Left kidney (tissue), 8 donors: ENCODE measurements at places on chromosomes 2 and 18.
A peak's percentile ranks its signal among the peaks of the same experiment; 100 is the strongest.

DNA sequence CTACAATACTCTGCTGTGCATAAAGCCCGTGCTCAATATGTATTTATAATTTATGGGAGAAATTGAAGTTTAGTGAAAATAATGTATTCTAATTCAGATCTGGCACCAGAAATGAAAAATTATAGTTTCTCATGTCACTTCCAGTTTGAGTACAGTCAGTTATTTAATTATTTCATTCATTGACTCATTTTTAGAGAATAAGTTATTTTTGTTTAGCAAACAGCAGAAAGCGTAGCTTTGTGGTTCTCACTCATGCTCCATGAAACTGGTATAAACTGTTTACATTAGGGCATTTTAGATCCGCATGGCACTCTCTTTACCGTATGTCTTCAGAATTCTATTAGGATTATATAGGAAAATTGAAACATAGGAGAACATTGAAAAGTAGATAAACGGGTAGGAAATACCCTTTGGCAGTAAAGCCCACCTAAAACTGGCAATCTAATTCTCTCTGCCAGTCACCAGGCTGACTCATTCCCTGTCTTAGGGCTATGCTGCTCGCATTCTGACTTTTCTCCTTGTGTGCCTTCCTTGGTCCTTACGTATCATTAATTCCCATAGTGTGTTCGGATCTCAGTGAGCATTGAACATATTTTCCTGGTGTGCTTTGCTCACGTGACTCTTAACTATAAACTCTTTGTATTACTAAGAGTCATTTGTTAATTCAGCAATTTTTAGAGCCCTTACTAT lies 106.0 kb downstream of the ZNF236 start:
- DNase-seq: no peak

GRCh38 chr2:29443627-29444026 lies 328.4 kb downstream of the CLIP4 start:
- DNase-seq: no peak

DNA sequence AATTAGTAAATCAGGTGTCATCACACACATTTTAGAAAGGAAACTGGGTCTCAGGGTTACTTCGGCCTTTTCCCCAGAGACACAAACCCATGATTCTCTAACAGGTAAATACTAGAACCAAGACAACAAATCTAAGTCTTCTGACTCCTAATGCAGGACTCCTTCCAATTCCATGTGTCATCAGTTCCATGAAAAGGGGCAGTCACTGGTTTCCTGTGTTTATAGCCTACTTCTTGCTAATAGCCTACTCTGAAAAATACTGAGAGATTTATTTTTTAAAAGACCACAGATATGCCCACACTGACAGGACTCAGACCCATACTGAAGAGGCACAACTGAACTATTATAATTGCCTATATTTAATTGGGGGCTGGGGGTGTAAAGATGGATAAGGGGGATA lies 33.0 kb downstream of the RAB1A start:
- DNase-seq: no peak

GRCh38 chr2:55883357-55883756 lies 40.2 kb downstream of the EFEMP1 start:
- no peak for DNase-seq

- DNase-seq: no peak
Measured at GRCh38 chr2:38659115-38659514, 6.8 kb upstream of the GALM start.

DNA sequence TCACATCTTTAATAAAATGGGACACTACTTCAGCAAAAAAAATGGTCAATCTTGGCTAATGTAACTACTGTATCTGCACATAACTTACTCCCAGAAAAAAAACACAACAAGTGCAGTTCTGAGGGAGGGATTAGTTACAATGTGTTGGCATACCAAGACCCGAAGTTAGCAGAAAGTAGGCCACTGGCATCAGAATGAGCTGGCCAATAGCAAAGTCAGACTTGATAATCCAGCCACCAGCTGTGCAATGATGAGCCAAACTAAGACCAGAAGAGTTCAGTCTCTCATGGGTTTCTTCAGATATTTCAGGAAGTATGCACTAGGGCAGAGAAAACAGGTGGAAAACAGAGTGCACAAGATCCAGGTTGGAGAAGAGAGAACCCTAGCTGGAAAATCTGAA lies 65.3 kb downstream of the OLA1 start:
- DNase-seq: no peak

DNA sequence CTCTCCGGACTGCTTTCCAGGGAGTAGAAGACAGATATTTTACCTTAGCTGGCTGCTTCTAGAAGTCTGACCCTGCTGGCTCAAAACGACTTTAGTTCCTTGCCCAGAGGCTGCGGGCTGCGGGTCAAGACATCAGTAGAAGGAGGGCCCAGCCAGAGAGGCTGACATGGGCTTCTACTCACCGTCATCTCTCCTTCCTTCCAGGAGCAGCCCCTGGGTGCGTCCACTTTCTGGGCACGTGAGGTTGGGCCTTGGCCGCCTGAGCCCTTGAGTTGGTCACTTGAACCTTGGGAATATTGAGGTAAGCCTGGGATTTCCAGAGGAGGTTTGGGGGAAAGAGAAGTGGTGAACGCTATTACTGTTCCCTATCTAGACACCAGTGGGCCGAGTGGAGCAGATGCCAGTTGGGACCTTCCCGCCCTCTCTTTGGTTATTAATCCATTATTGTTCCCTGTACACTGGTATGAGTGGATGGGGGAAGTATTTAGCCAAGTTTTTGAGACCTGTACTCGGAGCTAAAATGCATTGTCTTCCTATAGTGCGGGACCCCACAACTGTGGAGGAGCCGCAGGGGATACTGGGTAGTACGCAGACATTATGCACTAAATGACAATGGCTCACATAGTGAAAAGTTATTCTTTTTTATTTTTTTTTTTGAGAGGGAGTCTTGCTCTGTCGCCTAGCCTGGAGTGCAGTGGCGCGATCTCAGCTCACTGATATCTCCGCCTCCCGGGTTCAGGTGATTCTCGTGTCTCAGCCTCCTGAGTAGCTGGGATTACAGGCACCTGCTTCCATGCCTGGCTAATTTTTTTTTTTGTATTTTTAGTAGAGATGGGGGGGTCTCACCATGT lies 26.3 kb upstream of the CASP8 start:
- no peak for DNase-seq

- no peak for DNase-seq
Measured at GRCh38 chr2:189300916-189301315, 121.4 kb upstream of the COL5A2 start.

DNA sequence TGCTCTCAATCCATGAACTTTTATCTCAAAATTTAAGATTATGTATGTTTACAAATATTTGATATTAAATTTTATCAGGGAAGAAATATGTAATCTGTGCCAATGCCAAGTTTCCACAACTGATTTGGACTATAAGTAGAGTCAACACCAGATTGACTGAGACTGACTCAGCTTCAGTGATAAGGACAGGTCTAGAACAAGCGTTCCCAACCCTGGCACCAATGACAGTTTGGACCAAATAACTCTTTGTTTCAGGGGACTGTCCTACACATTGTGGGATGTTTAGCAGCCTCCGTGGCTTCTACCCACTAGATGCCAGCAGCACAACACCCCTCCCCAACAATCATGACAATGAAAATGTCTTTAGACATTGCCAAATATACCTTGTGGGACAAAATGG lies 165.3 kb downstream of the THADA start:
- DNase-seq: no peak

GRCh38 chr2:232521959-232522622 lies 1.9 kb downstream of the PRSS56 start:
- DNase-seq: no peak

DNA sequence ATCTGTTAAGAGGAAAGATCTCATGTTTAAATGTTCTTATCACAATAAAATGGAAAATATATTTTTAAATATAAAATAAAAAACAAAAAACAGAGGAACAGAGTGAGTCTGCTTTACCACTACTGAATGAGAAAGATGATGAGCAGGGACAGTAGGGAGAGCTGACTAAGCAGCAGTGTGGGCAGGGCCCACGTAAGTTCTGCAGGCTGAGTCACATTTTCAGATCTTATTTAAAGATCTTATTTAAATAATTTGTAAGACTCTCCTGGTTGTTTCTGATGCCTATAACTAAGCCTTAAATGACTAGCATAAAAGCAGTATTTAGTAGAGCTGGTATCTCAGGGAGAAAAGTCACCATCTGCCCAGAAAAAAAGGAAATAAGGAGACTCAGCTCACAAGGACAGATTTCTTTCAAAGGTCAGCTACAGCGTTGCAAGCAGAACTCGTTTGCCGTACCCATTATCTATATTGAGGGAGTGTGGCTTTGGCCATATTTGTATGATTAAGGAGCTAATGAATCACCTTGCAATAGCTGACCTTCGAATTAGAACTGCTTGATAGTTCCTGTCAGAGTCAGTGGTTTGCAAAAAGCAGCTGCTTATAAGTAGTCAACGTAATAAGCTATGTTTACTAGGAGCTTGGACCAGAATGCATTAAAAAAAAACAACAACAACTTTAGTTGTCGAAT lies 322.1 kb upstream of the CHAC2 start:
- no peak for DNase-seq

DNA sequence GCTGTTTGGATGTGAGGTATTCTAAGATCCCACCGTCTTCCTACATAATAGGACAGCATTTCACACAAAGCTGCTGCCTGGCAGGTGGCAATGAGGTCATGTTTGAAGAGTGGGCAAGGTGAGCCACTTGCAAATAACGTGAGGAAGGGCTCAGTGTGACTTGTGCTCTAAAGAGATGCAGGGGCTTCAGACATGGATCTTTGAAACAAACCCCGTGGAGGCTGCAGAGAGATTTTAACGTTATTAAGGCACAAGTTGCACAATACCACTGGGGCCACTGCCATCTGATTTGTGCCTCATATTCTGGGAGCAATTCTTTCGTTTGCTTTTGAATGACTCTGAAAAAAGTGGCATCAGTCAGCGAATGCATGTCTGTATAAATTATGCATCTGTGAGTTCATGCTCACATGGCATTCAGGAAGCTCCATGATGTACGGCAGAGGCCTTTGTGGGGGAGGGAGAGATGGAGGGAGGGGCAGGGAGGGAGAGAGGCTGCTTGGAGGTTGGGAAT lies 362.0 kb downstream of the SOX11 start:
- DNase-seq: no peak

DNA sequence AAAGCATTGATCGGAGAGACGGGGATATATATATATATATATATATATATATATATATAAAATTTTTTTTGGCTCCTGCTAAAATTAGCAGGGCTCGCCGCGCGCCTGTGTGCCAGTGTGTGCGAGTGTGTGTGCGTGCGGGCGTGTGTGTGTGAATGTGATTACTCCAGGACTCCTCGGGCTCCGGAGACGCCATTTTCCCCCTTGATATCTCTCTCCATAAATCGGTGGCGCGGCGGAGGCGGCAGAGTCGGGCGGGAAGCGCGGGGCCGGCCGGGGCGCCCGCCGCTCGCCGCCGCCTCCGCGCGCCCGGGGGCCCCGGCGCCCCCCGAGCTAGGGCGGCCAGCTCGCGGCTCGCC lies 795 bp upstream of the SETBP1 start:
- DNase-seq: peak; percentile 46

GRCh38 chr2:171550613-171551012 lies 28.3 kb downstream of the CYBRD1 start:
- DNase-seq: no peak

GRCh38 chr2:60984720-60985119 lies 32.8 kb upstream of the PEX13 start:
- DNase-seq: no peak

- DNase-seq: no peak
Measured at GRCh38 chr2:96608469-96609455, 29.4 kb downstream of the KANSL3 start.

DNA sequence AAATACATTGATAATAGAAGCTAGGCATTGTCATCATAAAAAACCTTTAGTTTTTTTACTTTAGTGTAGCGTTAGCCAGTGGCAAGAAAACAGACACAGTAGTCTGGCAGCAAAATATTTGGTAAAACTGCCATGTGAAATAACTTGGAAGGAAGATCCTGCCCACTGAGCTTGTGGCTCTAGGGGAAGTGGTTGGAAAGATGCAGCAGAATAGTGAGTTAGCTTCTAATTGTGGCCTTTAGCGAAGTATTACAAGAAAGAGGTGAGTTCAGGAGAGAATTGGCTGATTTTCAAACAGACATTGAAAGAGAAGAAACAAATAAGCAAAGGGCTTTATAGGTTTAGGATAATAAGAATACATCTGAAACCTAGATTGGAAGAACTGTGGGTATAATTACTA lies 1887.8 kb upstream of the CELF4 start:
- DNase-seq: no peak

- no peak for DNase-seq
Measured at GRCh38 chr18:62107881-62108280, 79.0 kb downstream of the PIGN start.

GRCh38 chr2:195092341-195092740 lies 564.7 kb upstream of the SLC39A10 start:
- DNase-seq: no peak

DNA sequence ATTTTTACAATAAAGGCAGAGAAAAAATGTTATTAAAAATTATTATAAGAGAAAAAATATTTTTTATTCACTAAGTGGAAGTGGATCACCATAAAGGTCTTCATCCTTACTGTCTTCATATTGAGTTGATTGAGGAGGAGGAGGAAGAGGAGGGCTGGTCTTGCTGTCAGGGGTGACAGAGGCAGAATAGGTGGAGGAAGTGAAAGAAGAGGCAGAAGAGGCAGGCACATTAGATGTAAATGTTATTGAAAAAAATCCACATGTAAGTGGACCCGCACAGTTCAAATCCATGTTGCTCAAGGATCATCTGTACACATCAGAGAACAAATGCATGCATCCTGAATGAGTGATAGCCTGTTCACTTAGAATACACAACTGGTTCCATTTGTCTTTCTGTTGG lies 6.4 kb upstream of the SPATS2L start:
- no peak for DNase-seq

- no peak for DNase-seq
Measured at GRCh38 chr2:175399326-175399725, 217.8 kb upstream of the ATP5MC3 start.

- no peak for DNase-seq
Measured at GRCh38 chr2:113278073-113278741, 514 bp downstream of the PAX8 start.

- no peak for DNase-seq
Measured at GRCh38 chr2:160228141-160228917, 28.3 kb upstream of the ITGB6 start.

DNA sequence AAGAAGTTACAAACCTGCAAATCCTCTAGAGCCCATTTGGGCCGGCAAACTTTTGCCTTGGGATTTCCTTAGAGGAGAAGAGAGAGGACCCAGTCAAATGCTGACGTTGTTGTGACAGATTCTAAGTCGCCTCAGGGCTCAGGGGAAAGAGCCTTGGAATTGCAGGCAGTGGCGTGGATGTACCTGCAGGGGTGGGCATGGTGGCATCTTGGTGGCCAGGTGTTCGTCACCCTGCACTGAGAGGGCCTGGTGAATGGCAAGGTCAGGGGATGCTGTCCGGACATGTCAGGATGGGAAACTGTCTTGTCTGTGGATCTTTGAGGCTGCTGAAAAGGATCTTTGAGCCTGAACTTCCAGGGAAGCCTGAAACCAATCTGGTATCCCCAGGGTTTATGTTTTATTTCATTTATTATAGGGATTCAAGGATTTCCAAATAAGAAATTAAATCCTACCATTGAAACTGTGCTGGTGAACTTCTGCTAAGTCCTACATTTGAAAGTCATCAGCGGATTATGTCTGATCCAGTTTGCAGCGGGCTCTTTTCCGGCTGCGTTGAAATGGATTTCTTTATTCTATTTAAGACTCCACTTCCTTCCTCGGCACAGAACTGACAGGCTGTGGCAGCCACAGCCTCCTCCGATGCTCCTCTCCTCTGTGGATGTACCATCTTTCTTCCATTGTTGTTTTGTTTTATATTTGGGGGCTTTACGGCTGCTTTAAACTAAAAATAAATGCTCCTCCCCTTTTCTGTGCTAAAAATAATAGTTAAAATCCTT lies 207.6 kb downstream of the AGAP1 start:
- DNase-seq: no peak
